ENCODE measurements at places on chromosomes 16 and 17.

GRCh38 chr17:73985466-73986015 lies 217.9 kb upstream of the RPL38 start:
- DNase-seq, result no peak

- peak; percentile 45 for DNase-seq
These were observed 7.7 kb downstream of the CCL3L1 start for GRCh38 chr17:36188891-36189306.

- DNase-seq, result no peak
These were observed 4.3 kb upstream of the NTN1 start for GRCh38 chr17:9016941-9017552.

GRCh38 chr17:43914451-43914850 lies 7.1 kb upstream of the MPP2 start:
- DNase-seq, result no peak

- no peak for DNase-seq
These were observed at the start of gene TOX3 for GRCh38 chr16:52547004-52547833. Gene TOX3, minus strand, starts transcription at chr16:52547143. Its CDS starts 420 bp downstream, at chr16:52546723.

- DNase-seq, result peak; percentile 15
These were observed 2.3 kb downstream of the SLC26A11 start for GRCh38 chr17:80222376-80223141.

DNA sequence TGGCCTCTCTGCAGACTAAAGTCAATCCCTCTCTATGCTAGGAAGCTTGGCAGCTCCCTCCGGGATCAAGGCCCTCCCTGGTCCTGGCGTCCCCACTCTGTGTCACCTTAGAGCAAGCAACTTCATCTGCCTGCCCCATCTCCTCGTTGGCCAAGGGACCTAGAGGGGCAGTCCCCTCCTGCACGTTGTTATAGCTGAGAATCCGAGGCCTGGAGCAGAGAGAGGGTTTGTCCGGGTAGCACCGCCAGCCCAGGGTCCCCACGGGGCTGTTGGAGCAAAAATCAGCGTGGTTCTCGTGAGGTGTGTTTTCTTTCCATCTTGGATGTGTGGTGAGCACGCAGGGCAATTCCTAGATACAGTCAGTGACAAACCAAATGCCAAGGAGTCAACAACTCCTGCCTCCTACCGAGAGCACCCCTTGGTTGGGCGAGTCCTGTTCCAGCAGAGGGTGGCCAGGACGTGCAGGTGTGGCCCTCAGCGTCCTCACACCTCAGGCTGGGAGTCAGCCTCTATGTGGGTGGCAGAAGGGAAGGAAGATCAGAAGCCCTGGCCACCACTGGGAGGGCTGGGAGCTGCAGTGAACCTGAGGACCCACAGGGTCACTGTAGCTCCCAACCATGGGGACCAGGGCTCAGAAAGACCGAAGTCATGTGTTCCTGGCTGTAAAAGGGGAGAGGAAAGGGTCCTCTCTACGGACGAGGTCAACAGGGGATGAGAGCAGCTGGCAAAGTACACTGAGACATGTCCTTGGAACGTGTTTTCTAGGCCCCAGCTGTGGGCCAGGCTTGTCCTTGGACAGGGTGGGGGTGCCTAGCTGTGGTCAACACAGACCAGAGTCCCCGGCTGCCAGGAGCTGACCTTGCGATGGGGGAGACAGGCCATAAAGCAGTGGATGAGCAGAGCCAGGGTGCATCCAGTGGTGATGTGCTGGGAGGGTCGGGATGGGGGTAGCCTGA lies 85.6 kb upstream of the CIBAR2 start:
- DNase-seq, result no peak

- no peak for DNase-seq
These were observed 106.0 kb downstream of the RBFOX1 start for GRCh38 chr16:7438601-7439000.

DNA sequence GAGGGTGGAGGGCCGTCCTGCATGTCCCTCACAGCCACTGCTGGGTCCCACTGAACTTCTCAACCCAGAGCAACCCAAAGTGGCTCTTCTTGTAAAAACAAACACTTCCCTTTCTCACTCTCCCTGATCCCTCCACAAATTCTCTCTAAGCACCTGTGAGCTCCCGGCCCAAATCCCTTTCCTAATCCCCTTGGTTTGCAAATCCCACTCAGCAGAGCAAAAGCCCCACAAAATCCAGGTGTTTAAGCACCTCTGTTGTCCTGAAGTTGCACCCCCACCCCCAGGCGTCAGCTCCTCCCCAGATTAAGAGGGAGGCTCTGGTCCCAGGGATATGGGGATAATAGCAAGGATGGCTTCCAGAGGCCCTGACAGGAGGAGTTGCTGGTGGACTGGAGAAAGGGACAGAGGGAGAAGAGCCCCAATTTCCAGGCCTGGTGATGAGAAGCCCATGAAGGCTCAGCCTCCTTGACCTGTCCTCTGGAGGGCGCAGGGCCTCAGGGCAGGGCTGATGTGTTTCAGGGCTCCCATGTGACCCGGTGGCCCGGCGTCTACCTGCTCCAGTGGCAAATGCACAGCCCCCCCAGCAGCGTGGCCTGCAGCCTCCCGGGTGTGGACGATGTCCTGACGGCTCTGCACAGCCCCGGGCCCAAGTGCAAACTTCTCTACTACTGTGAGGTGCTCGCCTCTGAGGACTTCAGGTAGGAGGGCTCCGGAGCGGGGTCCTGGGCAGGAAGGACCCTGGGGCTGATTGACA lies 23.0 kb downstream of the NAGPA start:
- DNase-seq, result no peak

GRCh38 chr17:58590377-58590776 lies 75.9 kb upstream of the MTMR4 start:
- DNase-seq, result no peak

DNA sequence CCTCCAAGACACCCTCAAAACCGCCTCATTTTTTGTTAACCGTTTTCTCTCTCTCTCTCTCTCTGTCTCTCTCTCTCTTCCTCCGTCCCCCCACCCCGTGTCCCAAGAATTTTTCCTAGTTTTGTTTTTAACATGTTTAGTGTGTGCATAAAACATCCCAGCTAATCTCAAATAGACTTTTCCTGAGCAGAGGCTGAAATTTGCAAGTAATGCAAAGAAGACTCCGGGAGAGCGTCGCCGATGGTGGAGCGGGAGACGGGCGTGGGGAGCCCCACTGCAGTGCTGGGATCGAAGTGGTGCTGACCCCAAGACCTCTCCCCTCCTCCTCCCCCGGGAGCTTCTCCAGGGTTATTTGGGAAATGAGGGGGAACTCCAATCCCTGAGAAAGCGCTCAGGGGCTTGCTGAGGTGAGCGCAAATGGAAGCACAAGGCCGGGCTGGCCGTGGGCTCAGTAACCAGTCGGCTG lies 4.7 kb upstream of the DLX4 start:
- DNase-seq, result no peak

- peak; percentile 55 for DNase-seq
These were observed 4.2 kb downstream of the SMPD3 start for GRCh38 chr16:68444056-68444657.

DNA sequence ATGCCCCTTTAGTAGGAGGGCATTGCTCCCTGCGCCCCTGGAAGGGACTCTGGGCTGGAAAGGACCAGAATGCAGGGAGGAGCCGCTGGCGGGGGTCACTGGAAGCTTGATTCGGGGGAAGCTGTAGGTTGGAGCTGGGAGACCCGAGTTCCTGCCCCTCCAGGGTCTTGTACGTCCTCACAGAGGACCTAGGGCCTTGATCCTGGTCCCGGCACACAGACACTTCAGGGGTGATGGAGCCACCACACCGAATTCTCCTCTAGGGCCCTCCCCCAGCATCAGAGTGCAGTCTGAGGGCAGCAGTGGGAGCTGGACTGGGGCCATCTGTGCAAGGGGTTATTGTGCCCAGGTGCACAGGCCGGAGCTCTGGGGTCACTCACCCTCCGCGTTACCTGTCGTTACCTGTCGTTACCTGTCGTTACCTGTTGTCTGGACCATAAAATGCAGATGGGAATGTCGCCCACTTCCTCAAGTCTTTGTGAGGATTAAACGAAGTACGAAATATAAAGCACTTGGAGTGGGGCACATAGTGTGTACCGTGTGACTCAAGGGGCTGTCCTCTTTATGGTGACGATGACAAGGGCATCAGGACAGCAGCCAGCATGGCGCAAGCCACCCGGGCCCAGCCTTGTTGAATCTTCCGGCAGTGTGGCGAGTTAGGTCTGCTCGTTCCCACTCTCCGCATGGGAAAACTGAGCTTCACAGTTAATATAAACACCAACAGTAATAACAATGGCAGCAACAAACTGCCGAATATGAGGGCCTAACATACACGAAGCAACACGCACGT lies 48.6 kb downstream of the CMIP start:
- DNase-seq, result no peak

GRCh38 chr17:75899767-75900468 lies 3.2 kb upstream of the TRIM65 start:
- no peak for DNase-seq

- DNase-seq, result no peak
These were observed 7.7 kb downstream of the NDUFAF8 start for GRCh38 chr17:81246679-81247338.

DNA sequence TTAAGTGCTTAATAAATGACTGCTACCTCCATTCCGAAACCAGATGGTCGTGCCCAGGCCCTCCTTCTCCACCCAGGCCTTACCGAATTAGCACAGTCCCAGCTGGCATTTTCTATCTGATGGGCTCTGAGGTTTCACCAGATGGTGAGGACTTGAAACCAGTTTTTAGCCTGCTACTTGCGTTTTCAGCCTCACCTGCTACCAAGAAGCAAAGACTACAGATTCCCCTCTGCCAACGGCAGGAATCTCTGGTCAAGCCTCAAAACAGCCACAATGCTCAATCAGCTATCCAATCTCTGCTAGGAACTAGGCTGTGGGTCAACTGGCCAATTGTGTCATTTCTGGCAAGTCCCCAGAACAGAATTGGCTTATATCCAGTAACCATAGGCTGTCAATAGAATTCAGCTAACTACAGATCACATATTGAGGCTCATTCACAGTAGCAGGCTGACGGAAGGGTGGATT lies 11.7 kb downstream of the PECAM1 start:
- DNase-seq, result no peak

GRCh38 chr17:64182325-64183012 lies 52.5 kb upstream of the ERN1 start:
- no peak for DNase-seq

GRCh38 chr16:11280616-11281522 lies at the start of gene PRM1:
Gene PRM1, minus strand, starts transcription at chr16:11281330. Its CDS starts 92 bp downstream, at chr16:11281238.
- no peak for DNase-seq

DNA sequence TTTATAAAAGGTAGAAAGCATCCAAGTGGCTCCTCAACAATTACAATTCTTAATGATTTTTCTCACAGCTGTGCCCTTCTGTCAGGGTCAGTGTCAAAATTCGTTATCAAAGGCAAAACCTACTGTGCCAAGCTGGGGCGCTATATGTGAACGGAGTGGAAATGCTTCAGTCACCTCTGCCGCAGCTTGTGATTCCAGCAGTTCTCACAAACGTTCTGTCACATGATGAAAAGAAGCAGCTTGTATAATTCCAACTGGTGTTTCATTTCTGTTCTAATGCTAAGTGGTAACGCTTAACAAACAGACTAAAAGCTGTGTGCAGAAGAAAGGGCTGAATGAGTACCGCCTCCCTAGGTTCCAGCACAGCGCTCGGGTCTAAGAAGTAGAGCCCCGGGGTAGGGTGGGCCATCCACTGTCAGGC lies 14.2 kb downstream of the PLD6 start:
- DNase-seq, result no peak

DNA sequence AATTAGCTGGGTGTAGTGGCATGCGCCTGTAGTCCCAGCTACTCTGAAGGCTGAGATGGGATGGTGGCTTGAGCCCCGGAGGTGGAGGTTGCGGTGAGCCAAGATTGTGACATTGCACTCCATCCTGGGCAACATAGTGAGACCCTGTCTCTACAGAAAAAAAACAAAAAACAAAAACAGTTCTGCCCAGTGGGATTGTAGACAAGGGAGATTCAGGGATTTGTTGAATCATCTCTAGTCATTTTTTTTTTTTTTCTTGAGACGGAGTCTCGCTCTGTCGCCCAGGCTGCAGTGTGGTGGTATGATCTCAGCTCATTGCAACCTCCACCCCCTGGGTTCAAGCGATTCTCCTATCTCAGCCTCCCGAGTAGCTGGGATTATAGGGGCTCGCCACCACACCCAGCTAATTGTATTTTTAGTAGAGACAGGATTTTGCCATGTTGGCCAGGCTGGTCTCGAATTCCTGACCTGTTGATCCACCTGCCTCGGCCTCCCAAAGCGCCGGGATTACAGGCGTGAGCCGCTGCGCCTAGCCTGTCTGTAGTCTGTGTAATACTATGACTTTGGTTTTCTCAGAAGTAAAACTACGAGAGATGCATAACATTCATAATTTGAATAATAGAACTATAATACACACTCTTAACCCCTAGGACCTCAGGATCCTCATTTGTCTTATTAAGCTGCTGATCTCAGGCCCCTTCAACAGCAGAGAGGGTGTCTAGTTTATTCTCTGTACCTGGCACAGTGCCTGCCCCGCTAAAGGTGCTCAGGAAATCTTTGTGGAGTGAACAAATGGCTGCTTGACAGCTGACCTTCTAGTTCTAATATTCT lies 1.4 kb downstream of the TEN1 start:
- no peak for DNase-seq

DNA sequence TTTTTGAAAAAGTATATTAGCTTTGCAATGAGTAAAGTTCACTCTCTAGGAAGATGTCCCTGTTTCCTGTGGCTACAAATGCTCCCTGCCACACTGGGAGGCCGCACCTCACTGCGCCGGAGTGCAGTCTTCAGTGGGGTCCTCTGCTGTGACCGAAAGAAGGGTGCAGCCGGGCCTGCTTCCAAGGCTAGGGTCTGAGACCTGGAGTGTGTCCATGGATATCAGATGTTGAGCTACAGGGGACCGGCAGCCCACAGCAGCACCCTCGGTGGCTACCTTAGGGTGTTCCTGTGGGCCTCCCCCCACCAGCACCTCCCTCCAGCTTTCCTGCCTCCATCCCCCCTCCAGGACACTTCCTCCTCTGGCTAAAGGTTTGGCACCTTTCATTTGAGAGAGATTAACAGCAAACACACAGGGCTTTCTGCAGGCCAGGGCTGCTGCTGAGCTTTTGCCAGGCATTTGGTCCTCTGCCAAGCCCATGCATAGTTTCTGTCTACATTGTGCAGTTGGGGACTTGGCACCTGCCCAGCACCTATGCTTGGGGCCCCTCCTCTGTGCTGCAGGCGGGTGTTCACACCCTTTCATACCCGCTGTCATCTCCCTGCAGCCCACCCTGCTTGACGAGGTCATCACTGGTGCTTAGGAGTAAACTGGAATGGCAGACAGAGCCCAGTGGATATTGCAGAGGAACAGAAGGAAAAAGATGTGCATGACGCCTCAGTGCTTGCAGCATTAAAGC lies 33.8 kb upstream of the CRISPLD2 start:
- peak; percentile 57 for DNase-seq

GRCh38 chr16:26019381-26020242 lies 327.9 kb downstream of the HS3ST4 start:
- DNase-seq, result no peak

DNA sequence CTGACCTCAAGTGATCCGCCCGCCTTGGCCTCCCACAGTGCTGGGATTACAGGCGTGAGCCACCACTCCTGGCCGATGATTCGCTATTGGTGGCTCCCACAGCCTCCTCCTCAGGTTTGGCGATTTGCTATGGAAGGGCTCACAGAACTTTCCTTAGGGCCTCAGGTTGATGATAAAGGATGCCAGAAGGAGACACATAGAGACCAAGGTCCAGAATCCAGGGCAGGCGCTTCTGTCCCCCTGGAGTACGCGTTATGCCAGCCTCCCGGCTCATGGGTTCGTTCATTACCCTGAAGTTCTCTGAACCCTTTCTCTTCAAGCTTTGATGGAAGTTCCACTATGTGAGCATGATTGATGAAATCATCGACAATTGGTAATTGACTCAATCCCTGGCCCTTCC lies 19.9 kb downstream of the LGALS3BP start:
- no peak for DNase-seq

All from left hindlimb (tissue), 1 donor.